ENCODE measurements at places on chromosomes 3 and 15. TPM values are rescaled to one million over a fixed set of nuclear protein-coding genes. Genes with fewer than 3 reads are reported as not detected.

The WDR49 gene
- 1.8 TPM for total RNA-seq

The LYZL4 gene
- total RNA-seq = not detected

The HEG1 gene
- total RNA-seq = 17.1 TPM

The GOLGA8R gene
- total RNA-seq = 0.92 TPM

The MEIS2 gene
- 13.0 TPM for total RNA-seq

The ISG20 gene
- total RNA-seq = 6.6 TPM

The MKRN2OS gene
- not detected for total RNA-seq

DNA sequence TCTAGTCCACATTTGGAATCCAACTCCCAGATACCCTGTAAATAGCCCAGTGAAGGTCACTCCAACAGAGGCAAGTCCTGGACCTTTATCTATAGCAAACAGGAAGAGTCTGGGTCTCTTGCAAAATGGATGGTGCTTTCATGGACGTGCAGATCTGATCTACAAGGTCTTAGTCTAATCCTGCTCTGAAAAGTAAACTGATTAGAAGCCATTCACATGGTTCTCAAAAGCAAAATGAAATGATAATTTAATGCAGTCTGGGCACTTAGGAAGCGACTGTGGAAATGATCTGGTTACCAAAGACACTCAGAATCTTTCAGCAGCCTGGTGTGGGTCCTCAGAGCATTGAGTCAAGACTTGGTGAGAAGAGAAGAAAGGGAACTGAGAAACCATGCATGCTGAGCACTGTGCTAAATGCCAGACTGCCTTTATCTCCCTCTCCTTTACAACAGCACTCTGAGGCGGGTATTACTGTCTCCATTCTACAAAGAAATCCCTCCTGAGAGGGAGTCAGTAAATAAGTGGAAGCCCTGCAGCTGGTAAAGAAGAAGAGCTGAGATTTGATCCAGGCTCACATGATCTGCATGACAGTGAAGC lies 29.0 kb downstream of the AQP9 start:
- DNase-seq = no peak

DNA sequence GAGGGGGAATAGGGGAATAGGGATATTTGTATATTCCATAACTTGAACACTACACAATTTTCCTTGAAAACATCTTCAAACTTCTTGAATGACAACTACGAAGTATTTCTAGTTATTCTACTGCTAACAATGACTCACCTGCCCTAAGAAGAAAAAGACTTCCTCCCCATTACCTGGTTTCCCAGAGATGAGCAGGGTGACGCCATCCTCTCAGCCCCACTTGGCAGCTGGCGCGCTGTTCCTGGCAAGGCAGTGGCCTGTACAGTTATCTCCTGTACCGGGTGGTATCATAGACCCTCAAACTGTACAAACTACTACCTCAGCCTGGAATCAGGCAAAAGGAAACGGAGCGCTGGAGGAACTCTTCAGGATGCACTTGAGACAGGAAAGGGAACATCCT lies 10.4 kb downstream of the WDR82 start:
- no peak for DNase-seq

- no peak for DNase-seq
Measured at GRCh38 chr15:29919380-29919881, 97.2 kb upstream of the TJP1 start.

- no peak for DNase-seq
Measured at GRCh38 chr15:64351265-64351664, 4.7 kb downstream of the CSNK1G1 start.

GRCh38 chr3:113439606-113440005 lies 1.7 kb downstream of the CFAP44 start:
- DNase-seq = no peak

- no peak for DNase-seq
Measured at GRCh38 chr3:108352176-108352575, 55.8 kb downstream of the HHLA2 start.

DNA sequence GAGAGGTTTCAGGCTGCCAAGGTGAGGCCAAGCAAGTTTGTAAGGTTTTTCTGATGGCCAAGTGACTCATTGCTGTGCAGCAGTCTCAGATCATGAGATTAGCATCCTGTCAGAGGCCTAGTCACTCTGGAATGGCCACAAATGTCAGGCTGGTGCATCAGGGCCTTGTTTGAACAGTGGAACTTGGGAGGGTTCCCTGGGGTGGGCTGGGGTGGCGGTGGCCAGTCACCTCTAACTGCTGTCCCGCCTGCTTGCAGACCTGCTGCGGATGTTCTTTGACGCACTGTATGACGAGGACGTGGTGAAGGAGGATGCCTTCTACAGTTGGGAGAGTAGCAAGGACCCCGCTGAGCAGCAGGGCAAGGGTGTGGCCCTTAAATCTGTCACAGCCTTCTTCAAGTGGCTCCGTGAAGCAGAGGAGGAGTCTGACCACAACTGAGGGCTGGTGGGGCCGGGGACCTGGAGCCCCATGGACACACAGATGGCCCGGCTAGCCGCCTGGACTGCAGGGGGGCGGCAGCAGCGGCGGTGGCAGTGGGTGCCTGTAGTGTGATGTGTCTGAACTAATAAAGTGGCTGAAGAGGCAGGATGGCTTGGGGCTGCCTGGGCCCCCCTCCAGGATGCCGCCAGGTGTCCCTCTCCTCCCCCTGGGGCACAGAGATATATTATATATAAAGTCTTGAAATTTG lies 2.8 kb upstream of the FAM131A start:
- DNase-seq = no peak

- DNase-seq = peak; percentile 70
Measured at GRCh38 chr3:132352556-132353143, 35.4 kb downstream of the ACP3 start.

DNA sequence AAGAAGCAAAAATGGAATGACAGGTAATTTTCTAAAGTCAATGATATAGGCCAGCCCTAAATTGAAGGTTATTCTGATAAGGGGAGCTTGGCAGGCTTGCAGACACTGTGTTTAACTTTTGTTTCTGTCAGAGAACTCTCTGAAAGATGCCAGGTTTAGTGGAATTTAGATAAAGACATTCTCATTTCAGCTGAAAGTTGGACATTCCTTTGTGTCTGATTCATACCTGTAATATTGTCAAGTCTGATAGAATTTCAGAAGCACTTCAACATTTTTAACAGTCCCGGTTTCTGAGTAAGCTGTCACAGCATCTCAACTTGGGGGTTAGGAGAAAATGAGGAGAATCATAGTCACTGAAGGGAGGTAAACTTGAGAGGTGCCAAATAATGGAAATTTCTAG lies 84.0 kb downstream of the DIPK2A start:
- no peak for DNase-seq

GRCh38 chr15:68201153-68201878 lies 3.8 kb downstream of the CALML4 start:
- no peak for DNase-seq

DNA sequence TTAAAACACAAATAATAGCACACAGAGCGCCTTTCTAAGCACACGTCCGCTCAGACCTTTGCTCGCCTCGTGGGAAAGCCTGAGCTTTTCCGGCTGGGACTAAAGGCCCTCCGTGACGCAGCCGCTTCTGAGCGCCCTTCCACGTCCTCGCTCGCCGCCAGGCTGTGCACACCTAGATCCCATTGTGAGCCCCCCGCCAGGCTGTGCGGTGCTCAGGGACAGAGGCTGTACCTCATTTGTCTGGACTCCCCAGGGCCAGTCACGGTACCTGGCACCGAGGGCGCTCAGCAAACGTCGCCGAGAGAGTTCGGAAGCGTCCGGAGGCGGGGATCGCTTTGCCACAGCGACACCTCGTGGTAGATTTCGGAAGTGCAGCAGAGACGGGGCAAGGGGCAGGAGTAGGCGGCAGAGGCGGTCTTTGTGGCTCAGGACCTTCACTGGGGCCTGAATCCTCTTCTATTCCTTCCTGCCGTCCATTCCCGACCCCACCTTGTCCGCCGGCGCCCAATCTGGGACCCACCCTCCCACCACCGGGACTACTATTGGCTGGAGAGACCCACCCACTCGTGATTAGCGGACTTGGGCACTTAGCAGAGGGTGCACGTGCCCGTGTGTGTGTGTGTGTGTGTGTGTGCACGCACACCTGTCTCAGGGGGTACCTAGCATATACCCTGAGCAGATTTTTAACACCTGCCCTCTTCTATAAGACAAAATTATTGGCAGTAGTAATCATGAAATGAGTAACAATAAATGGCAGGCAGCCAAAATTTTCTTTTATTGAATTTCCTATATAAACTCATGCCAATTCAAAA lies 65.6 kb downstream of the RHCG start:
- DNase-seq = peak; percentile 98

DNA sequence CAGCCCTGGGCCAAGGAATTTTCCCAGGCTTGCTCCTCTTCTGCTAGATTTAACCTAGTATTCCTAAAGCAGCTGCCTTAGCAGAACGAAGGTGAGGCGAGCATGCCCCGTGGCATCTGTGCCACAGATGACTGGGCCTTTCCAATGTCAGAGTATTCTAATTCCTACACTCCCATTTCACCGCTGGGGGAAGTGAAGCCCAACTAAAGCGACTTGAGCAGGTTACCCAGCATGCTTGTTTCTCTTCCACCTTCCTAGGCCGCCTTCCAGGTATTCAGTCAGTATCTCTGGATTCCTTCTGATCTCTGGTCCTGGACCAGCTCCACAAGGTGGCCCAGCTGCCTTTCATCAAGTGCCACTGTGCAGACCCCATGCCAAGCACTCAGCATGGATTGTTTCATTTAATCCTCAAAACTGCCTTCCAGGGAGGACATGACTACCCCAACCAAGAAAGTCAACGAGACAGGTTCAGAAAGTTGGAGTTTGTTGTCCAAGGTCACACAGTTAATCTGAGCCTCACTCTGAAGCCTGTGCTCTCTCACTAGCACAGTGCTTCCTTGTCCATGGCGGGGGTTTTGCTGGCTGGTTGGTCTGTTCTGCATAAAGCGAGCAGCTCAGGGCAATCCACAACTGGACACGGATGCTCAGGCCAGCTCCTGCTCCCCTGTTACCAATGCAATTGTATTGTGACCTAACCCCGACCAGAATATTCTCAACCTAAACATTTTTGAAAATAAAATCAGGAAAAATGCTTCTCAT lies 15.1 kb downstream of the MYO5C start:
- no peak for DNase-seq

- peak; percentile 33 for DNase-seq
Measured at GRCh38 chr3:119098619-119099222, 47.2 kb upstream of the TEX55 start.

DNA sequence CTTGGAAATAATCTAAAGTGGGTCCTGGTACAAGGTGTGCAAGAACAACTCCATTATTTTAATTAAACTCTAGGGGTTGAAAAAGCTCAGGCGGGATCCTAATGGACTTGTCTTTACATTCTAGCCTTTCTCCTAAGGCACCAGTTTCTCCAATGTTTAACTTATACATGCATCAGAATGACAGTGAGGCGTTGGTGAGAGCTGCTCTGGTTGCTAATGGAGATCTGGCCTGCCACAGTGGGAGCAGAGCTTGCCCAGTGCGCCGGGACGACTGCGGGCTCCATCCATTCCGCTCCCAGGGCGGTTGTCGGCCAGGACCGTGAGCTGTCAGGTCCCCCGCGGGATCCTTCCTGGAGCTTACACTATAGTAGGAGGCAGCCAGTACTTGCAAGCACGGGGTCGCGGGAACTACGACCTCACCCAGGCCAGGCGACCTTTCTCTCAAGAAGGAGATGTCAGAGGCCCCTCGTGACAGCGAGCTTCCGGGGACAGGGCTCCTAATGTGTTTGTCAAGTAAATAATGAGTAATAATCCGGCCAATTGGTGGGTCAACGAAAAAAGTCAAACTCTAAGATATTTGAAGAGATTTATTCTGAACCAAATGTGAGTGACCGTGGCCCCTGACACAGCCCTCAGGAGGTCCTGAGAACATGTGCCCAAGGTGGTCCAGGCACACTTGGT lies 991 bp upstream of the HIGD1A start:
- DNase-seq = peak; percentile 38

- no peak for DNase-seq
Measured at GRCh38 chr3:119669906-119670570, 7.2 kb downstream of the COX17 start.
